NCI-H1436 (cell line): ENCODE measurements at places on chromosomes 7 and 10.

DNA sequence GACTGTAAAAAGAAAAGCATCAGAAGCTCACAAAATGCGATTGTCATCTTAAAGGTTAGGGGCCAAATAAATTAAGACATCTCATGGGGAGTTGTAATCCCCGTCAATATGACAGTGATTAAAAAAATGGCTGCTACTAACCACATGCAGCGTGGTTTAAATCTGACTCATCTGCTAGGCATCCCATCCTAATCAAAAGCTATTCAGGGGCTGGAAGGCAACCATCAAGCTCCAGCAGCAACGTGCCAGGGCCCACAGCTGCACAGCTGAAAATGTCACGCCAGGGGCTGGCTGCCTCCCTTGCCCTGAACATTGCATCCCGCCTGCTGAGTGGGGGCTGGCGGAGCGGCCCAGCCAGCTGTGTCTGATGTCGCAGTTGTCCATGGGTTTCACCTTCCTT lies 66.3 kb upstream of the FRMD4A start:
- no peak for DNase-seq

DNA sequence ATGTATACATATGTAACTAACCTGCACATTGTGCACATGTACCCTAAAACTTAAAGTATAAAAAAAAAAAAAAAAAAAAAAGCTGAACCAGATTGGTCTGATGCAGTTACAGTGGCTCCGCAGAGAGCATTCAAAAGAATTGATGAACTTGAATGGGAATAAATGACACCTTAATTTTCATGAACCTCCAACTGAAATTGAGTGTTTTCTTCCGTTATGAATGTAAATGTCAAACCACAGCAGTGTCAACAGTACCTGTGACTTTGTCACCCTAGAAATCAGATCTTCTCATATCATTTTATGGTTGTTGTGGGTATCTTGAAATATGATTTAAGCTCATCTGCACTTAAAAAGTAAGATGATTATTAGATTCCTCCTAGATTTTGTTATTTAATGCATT lies 32.7 kb upstream of the SRGN start:
- no peak for DNase-seq

DNA sequence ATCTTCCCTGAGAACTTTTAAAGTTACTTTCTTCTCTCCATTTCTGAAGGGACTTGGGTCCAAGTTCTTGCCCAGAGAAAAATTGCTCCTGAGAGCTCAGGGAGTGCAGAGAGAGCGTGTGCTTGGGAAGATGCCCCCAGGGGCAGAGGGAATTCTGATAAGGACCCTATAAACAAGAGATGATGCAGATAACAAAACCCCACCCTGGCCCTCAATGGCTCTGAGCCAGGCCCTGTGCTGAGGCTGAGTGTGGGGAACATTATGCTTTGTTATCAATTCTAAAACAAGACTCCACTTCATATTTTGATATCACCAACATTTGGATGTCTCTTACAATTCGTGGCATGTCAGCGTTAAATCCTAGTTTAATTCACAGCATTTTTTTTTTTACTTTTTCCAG lies 34.4 kb upstream of the HABP2 start:
- DNase-seq = no peak

DNA sequence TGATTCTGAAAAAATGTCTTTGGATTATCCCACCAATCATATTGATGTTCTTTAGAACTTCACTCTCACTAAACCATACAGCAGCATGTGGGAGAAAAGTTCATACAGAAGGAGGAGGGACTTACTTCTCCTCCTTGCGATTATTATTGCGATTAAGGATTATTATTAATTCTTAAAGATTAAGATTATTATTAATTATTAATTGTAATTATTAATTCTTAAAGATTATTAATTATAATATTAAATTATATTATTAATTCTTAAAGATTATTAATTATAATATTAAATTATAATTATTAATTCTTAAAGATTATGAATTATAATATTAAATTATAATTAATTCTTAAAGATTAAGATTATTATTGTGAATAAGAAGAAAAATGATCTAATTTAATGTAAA lies 80.5 kb downstream of the MACC1 start:
- DNase-seq = no peak

DNA sequence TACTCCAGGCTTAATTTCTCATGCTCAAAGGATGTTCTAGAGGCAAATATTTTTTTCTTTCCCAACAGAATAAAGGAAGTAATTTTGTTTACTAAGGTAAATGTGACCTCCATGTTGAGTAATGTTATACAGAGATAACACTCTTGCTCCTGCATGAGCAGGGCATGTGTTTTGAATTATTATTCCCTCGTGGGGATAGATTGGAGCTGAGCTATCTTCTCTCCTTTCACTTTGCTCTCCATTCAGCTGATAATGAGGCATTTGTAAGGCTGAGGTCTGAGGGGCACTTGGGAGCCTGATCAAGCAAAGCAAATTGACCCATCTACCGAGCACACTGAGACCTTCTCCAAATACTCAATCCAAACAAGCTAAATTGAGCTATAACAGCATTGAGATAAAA lies 50.7 kb upstream of the GHITM start:
- no peak for DNase-seq

GRCh38 chr10:117374506-117375359 lies 507 bp downstream of the PDZD8 start:
- DNase-seq = peak; percentile 47

DNA sequence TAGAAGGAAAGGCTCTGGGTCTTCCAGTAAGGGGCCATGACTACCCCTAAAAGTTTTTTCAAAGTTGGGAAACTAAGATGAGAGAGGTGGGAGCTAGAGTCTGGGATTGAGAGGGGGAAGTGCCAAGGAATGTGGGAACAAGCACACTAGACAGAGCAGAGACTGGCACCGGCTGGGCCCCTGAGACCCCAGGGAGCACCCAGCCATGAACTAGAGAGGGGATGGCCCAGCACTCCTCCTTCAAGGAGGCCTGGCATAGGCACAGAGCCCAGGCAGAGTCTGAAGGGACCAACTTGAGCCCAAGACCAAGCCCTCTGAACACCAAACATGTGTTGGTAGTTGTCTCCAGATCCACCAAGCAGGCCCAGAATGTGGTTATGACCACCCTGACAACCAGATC lies 119.0 kb downstream of the GRID1 start:
- DNase-seq = no peak

- no peak for DNase-seq
Observed at GRCh38 chr7:57177856-57178767, 45.9 kb upstream of the ZNF479 start.

DNA sequence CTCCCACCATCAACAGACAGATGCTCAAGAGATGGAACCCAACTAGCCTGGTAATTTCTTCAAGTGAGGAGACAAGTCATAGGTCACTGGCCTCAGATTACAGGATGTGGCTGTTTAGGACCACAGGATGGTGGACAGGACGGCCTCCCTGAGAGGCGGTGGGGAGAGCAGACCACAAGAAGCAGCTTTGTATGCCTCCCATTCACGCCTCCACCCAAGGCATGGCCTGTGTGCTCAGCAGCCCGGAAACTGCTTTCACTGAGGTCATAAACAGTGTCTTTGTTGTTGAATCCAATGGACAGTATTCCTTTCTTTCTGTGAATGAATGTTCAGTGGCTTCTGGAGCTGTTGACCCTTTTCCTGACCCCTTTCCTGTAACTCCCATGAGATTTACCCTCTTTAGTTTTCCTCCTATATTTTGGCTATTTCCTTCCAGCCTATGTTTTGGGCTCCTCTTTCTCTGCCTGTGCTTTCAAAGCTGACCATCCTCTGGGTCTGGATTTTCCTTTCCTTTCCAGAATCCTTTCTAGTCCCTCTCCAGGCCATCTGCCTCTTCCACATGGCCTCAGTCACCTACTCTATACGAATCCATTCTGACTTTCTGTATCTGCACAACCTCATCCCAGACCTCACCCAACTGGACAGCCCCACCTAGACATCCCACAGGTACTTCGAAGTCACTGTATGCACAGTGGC lies 32.4 kb upstream of the INPP5F start:
- DNase-seq = no peak

DNA sequence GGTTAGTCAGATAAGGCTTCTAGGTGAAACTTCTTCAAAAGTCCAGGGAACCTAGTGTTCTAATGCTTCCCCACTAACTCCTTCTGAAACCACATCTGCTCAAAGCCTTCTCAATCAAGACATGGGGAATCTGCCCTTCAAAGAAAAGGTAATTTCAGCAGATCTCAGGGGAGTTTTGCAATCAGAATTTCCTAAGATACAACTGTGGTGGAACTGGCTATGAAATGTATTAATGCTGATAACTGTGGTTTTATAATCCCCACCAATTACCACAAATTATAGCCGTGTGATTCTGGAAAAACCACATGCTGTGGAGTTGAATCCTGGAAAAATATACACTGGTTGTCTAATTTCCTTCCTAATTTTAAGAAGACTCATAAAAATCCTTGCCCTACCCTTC lies 233.8 kb downstream of the SORCS1 start:
- DNase-seq = no peak

- no peak for DNase-seq
Observed at GRCh38 chr7:29956487-29956836, 33.1 kb downstream of the SCRN1 start.

- DNase-seq = no peak
Observed at GRCh38 chr7:112622159-112622715, 141.4 kb downstream of the LSMEM1 start.

GRCh38 chr10:123583639-123584418 lies 82.3 kb upstream of the GPR26 start:
- DNase-seq = peak; percentile 70

- no peak for DNase-seq
Observed at GRCh38 chr7:126499481-126499880, 753.3 kb downstream of the GRM8 start.

DNA sequence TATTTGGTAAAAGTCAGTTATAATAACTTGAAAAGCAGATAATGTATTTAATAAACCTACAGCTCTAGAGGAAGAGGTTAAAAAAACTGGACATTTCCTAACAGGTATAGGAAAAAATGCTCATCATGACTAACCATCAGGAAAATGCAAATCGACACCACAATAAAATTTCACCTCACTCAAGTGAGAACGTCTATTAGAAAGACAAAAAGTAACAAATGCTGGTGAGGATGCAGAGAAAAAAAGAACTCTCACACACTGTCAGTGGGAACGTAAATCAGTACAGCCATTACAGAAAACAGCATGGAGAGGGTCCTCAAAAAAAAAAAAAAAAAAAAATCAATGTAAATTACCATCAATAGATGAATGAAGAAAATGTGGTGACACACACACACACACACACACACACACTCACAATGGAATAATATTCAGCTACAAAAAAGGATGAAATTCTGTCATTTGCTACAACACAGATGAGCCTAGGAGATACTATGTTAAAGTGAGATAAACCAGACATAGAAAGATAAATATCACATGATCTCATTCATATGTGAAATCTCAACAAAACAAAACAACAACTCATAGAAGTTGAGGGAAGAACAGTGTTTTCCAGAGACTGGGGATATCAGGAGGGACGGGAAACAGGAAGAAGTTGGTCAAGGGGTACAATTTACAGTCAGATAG lies 20.1 kb downstream of the EPC1 start:
- DNase-seq = no peak

- no peak for DNase-seq
Observed at GRCh38 chr7:6654113-6654841, 17.2 kb downstream of the ZNF316 start.

DNA sequence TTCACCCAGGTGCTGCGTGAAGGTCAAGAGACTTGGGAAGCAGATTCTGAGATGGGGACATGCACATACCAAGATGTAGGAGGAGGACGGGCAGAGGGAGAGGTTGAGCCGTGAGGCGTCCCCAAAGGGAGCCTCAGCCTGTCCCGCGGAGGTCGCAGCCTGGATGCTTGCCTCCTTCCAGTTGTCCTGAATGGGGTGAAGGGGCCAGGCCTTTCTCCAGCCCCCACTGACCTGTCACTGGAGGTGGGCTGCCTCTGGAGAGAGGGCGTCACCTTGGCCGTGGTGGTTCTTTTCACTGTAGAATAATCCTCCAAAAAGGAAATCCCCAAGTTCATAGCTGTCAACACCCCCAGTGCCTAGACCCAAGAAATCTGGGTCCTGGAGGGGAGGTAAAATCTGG lies 283.0 kb upstream of the VSTM2A start:
- no peak for DNase-seq

DNA sequence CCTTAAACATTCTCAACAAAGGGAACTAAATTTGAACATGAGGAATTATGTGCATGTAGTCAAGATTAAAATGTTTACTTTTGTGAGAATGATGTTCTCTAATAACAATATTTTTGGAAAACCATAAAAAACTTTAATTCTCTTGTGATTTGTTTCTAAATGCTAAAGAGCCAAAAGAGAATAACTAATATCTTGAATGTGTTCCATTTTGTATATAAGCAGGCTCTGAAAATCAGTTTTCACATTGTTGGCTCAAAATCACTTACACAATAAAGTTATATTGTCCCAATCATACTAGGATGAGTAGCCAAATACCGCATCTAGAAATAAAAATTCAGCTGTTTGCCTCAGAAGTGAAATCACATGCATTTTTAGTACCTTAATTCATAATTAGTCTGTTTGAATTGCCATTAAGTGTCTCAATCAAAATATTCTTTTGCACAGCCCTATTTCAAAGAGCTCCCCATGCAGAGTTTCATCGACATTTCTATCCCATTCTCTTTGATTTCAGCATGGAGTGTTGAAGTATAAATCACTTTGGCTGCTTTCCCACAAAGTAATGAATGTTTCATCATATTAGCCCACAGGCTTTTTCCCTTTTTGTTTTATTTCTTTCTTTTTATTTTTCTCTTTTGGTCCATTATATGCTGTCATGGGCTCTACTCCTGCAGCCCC lies 420.3 kb upstream of the POM121L12 start:
- DNase-seq = no peak

- DNase-seq = no peak
Observed at GRCh38 chr7:158443688-158444483, 143.7 kb downstream of the PTPRN2 start.

- DNase-seq = no peak
Observed at GRCh38 chr10:4511509-4511908, 314.5 kb upstream of the AKR1E2 start.

GRCh38 chr7:105664816-105665525 lies 83.7 kb upstream of the EFCAB10 start:
- no peak for DNase-seq

- no peak for DNase-seq
Observed at GRCh38 chr10:17022896-17023295, 106.7 kb downstream of the CUBN start.

DNA sequence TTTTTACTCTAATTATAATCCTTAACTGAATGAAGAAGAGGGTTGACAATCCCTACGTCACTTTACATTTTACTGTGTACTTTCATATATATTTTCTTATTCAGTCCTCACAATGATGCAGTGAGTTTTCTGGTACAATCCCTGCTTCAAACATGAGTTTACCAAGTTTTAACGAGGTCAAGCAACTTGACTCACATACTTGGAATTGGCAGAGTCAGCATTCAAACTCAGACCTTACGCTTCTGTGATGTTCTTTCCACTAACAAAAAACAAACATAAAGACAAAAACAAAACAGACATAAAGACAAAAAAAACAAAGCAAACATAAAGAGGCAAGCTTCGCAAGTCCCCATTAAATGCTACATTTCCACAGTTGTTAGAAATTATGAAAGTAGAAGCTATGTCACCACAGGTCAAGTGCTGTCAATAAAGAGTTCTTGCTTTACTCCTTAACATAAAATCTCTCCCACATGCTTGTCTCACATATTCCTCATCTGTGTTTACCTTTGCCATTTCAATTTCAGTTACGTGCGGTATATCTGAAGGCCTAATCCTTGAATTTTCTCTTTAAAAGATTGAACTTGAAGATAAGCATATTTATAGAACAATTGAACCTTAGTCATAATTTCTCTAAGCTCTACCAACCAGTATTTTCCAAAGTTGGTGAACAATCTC lies 217.3 kb downstream of the CELF2 start:
- no peak for DNase-seq
